ENCODE measurements at places on chromosomes 4 and X.

- no peak for DNase-seq
These were observed 347.4 kb upstream of the EPHA5 start for GRCh38 chr4:66017671-66018070.

DNA sequence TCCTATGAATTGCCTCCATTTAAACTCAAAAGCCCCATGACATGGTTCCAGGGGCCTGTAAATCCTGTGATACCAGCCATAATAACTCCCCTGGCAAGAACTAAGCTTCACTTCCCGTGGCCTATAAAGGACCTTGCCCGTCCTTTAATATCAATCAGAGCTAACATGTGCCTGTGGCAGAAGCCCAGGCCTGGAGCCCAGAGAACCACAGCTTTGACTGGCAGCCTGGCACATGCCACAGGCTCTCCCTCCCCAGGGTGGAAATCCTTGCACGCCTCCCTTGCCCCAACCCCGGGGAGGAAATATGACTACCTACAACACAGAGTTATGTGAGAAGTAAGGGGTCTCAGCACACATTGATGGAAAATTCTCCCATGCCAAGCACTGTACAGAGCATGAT, 287.4 kb downstream of the RAB28 start:
- DNase-seq = no peak

GRCh38 chr4:120085705-120086104, 19.1 kb upstream of the MAD2L1 start:
- no peak for DNase-seq

GRCh38 chr4:135184715-135185114, 983.1 kb upstream of the PABPC4L start:
- no peak for DNase-seq

- DNase-seq = no peak
These were observed 21.7 kb upstream of the GEMIN8 start for GRCh38 chrX:14051416-14051815.

- peak; percentile 71 for DNase-seq
These were observed at the start of gene HPSE for GRCh38 chr4:83334425-83335241. Gene HPSE (minus strand): TSS chr4:83334848. CDS start chr4:83334782, 66 bp downstream.

DNA sequence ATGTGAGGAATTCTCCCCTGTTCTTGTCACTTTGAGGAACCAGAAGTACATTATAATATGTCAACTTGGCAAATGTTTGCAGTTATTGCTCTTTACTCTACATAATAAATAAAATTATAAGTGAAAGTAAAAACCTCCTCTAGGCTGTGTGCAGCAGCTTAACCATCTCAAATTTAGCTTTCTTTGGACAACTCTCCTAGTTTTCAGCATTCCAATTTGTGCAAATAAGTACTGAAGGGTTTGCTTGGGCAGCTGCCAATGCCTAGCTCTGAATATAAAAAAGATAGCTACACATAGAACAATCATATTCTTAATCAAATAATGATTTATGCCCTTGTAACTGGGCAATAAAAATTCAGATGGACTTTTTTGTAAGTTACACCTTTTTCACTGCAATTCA, 82.5 kb downstream of the GASK1B start:
- DNase-seq = no peak

DNA sequence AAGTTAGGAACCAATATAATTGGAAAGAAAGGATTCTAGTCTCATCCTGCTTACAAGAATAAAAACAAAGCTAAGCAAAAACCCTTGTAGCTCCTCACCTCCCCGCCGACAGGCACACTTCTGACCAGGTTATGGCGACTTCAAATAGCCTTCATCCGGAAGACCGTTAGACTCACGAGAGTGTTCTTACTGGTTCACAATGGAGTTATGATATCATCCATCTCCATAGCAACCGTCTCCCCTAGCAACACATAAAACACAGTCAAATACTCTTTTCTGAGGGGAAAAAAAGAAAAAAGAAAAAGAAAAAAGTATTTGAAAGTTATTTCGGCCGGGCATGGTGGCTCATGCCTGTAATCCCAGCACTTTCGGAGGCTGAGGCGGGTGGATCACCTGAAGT, at the start of gene IL13RA2:
IL13RA2 (minus strand) TSS at position 162 of the 400 bp plus-strand sequence. CDS start 347 bp downstream, outside the sequence.
- no peak for DNase-seq

GRCh38 chrX:46278572-46278971, 266.6 kb downstream of the ZNF674 start:
- no peak for DNase-seq

DNA sequence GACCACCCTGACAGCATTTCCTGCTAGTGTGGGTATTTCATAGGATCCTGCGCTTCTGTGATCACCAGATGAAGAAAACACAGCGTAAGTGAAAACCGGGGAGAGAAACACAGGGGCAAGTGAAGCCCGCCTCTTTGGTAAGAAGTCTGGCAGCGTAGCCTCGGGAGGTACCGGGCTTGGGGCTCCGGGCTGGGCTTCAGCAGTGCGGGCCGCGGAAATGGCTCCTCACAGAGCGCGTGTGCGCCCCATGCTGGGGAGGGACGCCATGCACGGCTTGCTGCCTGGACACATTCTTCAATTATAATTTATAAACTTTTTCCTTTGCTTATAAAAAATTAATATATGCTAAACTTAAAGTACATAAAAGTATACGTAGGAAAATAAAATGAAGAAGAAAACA, 151.5 kb downstream of the AFAP1 start:
- DNase-seq = peak; percentile 36

GRCh38 chr4:146346276-146346675, 131.9 kb downstream of the REELD1 start:
- DNase-seq = no peak

- DNase-seq = no peak
These were observed 148.8 kb downstream of the INPP4B start for GRCh38 chr4:142697320-142697719.

DNA sequence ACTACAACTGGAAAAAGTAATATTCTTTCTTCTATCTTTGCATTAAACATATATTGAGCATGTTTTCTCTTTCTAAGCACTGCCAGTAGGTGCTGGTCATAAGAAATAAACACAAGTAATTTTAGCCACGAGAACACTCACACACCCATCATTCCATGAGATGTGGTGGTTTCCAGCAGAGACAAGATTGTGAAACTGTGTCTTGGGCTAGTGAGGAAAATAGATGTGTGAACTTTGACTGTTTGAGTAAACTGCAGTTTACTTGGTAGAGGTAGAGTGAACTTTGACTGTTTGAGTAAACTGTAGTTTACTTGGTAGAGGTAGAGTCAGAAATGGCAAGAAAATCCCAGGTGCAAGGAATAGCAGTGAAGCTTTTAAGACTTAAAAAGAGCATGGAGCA, 300.9 kb upstream of the HS3ST1 start:
- no peak for DNase-seq

DNA sequence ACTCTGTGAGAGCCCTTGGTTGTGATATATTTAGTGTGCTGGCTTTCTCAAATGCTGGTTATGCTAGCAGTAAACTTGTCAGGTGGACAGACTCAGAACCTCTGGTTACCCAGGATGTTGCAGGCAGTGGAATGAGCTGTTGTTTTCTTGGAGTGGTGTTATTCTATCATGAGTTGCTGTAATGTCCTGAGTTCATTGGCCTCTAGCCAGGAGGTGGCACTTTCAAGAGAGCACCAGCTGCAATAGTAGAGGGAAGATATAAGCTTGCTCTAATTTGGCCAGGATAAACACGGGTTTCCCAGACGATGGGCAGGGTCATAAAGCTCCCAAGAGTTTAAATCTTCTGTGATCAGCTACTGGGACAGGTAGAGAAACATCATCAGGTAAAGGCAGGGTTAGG, 95.0 kb upstream of the UBQLN2 start:
- no peak for DNase-seq

GRCh38 chr4:186029571-186030398, 39.2 kb upstream of the TLR3 start:
- DNase-seq = peak; percentile 75

DNA sequence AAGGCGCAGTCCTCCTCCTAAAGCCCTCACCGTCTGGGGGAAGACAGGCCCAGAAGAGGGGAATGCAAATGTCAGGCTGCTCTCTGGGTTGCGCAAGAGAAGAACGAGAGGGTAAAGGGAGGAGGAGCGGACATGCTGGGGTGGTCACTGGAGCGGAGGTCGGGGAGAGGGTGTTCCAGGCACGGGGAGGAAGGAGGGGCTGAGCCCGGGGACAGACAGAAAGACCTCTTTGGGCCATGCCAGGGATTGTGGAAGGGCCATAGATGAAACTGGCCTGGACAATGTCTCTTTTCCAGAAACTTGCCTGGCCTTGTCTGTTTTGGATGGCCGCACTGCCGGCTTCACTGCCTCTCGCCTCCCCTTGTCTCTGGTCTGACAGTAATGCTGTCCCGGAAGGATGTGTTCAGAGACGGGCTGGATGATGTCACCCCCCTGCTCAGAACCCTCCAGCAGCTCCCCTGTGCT, 121.0 kb downstream of the SORCS2 start:
- DNase-seq = no peak

- DNase-seq = no peak
These were observed 133.1 kb downstream of the IDS start for GRCh38 chrX:149371986-149372385.

DNA sequence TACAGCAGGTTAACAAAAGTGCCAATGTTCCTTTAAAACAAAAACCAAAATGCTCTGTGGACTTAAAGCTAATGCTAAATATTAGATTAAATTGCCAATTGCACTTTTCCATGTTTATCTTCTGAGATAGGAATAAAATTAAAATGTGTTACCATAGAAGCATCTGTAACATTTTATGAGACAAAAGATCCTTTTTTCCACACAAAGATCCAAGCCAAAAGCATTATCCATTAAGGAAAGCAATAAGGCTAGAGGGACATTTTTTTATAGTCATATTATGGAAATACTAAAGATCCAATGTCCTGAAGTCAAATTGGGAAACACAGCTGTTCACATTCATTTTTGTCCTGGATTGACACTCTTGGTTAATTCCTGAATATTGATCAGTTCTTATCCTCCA, 73.6 kb downstream of the PALLD start:
- no peak for DNase-seq

GRCh38 chr4:30719454-30720020, 632 bp upstream of the PCDH7 start:
- no peak for DNase-seq

DNA sequence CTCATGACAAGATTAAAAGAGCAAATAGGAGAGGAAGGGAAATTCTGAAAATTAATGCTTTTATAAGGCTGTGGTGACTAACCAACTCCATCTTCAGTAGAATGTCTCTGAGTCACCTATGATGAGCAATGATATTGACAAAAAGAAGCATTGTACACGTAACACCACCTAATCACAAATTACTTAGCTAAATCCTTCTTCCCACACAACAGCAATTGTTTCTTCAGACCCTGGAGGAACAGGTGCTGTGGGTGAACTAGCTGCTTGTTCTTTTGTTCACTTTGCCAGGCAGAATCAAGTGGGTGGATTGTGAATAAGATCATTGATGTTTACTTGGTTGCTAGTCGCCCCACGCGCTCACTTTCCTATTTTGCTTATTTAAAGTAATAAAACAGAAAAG, 315.5 kb downstream of the CAMK2D start:
- no peak for DNase-seq

DNA sequence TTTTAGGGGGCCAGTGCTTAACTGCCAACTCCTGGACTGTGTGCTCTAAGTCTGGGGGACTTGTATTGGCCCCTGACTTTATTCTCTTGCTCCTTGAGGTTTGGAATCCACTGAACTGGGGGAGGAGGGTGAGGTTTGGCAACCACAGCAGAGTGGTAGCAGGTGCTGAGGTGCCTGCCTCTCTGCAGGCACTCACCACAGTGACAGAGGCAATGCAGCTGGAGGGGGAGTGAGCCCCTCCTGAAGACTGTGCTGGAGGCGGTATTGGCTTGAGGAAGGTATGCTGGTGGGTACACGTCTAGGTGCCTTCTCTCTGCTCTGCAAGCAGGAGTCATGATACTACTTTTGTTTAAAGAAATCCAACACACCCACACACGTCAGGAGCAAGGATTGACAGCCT, 24.6 kb downstream of the CFAP299 start:
- no peak for DNase-seq

- no peak for DNase-seq
These were observed 144.8 kb downstream of the GABRA3 start for GRCh38 chrX:152306331-152306730.

DNA sequence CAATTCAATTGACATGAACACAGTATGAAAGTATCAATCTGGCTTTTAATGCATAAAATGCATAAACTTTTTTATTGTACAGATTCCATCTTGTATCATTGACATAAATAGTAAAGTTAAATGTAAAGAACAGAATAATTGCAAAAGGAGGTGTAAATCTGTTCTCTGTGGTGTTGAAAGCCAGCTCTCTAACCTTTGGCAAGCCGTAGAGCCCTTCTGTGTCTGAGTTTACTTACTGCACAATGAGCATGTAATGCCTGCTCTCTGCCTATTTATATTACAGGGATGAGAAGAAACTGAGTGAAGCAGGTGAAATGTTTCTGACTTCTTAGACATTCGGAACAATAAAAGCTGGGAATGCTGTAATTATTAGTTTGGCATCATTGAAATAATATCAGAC, 389.3 kb upstream of the EPHA5 start:
- DNase-seq = no peak

GRCh38 chr4:54228546-54228945, 547 bp upstream of the PDGFRA start:
- DNase-seq = no peak

DNA sequence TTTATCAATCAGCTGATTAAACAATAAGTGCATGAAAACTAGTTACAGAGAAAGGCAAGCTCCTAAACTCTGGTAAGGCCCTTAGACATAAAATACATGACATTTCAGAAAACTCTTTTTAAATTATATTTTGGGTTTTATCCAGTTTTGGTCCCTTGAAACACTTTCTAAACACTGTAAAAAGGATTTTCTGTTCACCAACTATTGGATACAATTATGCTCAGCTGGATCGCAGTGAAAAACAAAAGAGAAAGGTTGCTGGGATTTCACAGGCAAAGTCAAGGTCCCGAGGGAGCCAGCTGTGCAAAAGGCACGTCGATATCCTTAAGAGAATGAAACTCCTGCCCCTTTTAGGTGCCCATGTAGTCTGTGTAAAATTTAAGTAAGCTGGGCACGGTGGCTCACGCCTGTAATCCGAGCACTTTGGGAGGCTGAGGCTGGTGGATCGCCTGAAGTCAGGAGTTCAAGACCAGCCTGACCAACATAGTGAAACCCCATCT, 1018.4 kb upstream of the INTU start:
- no peak for DNase-seq

- DNase-seq = no peak
These were observed 94.4 kb downstream of the ABCB7 start for GRCh38 chrX:75061701-75062100.

DNA sequence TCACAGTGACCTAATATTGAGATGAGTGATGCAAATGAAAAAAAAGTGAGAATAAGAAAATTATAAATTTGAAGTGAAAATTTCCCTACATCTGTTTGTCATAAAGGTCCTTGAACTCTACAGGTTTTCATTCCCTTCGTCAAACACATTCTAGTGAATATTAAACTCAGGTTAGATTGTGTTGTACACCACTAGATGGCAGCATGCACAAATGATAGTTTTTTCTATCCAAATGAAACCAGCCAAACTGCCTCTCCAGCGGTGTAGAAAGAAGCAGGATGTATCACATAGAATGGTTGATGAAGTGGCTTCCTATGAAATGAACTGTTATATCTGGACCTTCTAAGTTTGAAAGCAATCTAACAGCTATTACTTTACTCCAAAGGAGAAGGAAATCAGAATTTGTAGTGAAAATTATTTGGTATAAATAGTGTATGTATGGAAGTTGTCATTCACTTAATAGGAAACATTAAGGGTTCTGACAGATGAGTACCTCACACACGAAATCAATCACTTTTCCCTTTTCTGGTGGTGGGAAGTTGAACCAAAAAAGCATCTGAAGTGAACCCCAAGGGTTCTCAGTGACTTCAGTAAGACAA, 382.7 kb downstream of the UNC5C start:
- DNase-seq = no peak

GRCh38 chrX:38515291-38515690, 46.1 kb upstream of the TSPAN7 start:
- DNase-seq = no peak

- no peak for DNase-seq
These were observed 104.0 kb downstream of the NEUROG2 start for GRCh38 chr4:112411781-112412550.

Measured in right forelimb (tissue), 1 donor.